ENCODE measurements at places on chromosomes 2 and 18.

DNA sequence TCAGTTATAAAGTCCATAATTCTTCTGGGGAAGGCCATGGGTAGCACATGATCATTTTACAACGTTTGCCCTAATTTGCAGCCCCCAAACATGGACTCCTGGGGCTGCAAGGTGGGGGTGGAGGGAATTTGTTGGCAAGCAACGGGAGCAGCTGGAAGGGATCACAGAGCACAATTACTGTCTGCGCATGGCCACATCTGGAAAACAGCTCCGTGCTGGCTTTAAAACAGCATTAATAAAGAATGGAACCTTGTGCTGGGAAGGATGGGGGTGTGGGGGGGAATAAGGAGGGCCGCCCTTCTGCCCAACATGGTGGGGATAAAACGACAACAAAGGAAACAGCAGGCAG, 60.9 kb upstream of the SLC14A2 start:
- no peak for DNase-seq

- no peak for DNase-seq
Measured at GRCh38 chr18:69574401-69574800, 173.7 kb downstream of the DOK6 start.

DNA sequence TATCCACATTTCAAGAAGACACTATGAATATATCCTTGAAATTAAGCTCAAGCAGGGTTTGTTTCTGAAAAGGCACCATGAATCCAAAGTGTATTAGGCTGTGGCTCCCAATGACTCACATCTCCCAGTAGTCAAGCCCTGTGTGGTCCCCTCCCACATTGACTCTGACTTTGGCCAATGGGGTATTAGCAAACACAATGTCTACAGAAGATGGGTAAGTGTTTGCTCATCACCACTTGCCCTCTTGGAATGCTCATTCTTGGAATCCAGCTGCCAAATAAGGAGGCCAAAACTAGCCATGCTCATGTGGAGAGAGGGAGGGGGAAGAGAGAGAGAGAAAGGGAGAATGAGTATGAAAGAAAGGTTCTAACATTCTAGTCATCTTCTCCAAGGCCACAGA, 490.0 kb downstream of the TXNL1 start:
- peak; percentile 65 for DNase-seq

DNA sequence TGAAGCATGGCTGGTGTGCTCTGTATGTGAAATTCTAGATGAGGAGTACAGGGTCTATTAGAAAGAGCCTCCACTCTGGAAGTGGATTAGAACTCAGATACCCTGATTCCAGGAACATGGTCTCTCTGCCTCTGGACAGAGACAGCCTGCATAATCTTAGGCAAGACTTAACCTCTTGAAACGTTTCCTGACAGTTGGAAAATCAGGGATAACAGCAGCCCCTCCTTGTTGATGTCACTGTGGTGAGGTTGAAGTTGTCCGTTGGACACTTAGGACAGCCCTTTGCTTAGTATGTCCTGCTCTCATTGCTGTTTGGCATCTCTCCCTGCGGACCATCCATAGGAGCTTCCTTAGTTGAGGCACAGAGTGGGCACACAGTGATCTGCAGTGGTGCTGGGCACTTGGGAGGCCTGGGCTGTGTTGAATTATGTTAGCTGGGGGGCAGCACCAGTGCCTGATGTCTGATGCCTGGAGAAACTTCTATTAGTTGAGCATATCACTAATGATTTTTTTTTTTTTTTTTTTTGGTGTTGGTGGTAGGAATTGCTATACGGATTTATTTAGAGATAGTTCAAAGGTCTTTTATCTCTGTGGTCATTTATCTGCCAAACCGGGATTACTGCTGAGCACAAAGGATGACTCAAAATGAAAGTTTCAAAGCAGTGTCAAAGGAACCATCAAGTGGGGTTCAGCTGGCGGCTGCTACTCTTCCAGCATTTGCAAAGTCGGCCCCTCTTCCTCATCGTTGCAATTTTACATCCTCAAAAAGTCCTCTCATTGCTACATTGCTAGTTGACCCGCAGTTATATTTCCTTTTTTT, 28.8 kb downstream of the SETBP1 start:
- DNase-seq, result no peak

- no peak for DNase-seq
Measured at GRCh38 chr2:112686348-112687217, 34.2 kb upstream of the NT5DC4 start.
